ENCODE measurements at places on chromosomes 11 and 22.
A peak's percentile ranks its signal among the peaks of the same experiment; 100 is the strongest.

DNA sequence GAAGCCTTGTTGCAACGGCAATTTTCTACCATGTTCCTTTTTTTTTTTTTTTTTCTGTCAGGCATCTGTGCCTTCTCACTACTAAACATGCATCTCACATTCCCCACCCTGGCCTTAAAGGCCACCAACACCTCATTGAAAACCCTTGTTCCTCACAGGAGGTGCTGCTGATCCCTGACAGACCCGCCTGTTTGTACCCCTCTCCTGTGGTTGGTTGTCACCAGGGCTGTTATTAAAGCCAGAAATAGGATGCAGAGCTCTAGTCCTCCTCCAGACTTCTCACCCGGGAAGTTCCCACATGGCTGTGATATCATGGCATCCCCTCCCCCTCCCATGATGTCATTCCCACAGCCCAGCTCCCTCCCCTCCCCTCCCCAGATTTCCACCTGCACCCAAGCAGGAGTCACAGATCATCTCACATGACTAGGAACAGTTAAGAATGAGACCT, 302.8 kb upstream of the NCAM1 start:
- DNase-seq: peak; percentile 26

GRCh38 chr11:125091247-125091876, 20.1 kb downstream of the TMEM218 start:
- peak; percentile 42 for DNase-seq

- DNase-seq: no peak
Observed at GRCh38 chr11:2885017-2885677, 428 bp downstream of the CDKN1C start.

DNA sequence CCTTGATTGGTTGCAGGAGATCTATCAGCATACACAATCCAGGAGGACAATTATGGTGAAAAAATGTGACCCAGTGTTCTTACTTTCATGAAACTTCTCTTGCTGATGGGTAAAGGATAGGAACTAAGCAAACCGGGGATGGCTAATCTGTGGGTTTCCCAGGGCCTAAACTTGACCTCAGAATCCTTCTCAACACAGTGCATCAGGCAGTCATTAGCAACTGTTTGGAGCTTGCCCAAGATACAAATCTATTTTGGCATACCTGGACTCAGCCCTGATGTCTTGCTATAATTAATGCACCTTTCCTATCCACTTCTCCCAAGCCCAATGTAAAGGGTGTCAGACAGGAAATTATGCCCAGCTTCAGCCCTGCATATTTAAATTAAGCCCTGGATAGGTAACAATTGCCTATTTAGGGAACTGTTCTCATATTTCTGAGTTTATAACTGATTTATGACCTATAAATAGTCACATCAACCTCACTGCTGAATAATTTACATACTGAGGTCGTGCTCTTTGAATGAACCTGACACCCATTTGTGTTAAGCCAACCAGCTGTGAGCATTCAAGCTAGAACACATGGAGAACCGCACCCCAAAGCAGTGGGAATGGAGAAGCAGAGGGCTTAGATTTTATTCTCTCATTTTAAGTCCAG, 9.2 kb upstream of the PHF21A start:
- no peak for DNase-seq

GRCh38 chr11:65781152-65781961, 581 bp upstream of the AP5B1 start:
- no peak for DNase-seq

DNA sequence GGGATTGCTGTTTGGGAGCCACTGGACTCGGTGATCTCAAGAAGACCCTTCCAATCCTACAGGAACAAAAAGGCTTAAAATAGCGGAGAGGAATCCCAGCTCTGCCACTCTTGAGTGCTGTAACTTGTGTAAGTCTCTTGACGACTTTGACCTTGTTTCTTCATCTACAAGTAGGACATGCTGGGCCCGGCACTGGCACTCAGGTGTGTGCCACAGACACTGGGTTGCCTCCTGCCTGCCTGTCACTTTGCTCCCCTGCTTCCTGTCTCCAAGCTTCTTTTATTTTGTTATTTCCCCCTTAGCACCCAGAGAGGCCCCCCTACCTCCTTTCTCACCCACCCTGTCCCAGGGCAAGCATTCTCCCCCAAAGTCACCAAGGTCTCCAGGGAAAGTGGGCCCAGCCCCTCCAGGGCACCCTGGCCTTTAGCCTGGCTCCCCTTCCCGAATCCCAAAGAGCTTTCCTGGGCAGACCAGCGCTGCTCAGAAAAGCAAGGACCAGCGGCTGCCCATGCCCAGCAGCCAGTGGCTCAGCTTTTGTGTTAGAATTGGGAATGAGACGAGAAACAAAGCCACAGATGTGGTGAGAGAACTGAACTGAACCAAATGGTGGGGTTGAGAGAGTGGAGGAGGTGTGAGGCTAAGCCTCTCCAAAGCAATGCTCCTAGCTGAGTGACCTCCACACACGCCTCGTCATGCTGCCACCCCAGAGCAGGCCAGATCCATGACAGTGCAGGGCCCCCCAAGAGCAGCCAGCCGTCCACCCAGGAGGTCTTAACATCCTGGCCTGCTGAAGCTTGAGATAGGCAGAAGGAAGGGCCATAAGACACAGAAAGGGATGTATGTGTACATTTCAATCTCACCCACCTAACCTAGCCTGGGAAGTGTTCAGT, 4.5 kb downstream of the TRIM29 start:
- no peak for DNase-seq

DNA sequence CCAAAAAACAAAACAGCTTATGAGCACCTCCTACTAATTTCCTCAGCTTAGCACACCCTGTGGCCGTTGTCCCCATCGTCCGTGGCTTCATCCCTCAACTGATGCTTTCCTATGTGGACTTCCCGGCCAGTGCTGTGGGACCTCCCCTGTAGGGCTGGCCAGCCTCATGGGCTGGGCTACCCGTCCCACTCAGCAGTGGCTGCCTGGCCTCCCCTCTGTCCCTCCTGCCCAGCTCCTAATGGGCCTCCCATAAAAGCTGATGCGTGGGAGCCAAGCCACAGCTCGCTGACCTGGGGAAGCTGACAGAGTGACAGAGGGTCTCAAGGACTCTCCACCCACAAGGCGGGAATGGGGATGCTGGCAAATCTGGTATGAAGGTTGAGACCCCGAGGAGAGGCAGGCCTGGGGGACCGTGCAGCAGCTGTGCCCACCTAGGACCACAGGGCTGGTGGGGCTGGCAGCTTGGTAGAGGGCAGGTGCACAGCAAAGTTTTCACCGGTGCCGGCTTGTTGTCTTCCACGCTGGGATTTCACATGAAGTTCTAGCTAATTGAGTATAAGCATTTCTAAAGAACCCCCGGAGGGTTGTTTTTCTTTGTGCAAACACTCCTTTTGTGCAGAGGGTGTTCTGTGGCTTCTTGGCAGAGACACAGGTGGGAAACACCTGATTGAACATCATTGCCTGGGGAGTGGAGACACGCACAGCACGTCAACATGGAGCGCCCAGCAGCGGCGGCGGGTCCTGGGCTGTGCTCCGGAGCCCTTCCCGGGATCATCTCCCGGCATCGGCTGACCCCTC, 23.2 kb downstream of the TBX1 start:
- DNase-seq: no peak

DNA sequence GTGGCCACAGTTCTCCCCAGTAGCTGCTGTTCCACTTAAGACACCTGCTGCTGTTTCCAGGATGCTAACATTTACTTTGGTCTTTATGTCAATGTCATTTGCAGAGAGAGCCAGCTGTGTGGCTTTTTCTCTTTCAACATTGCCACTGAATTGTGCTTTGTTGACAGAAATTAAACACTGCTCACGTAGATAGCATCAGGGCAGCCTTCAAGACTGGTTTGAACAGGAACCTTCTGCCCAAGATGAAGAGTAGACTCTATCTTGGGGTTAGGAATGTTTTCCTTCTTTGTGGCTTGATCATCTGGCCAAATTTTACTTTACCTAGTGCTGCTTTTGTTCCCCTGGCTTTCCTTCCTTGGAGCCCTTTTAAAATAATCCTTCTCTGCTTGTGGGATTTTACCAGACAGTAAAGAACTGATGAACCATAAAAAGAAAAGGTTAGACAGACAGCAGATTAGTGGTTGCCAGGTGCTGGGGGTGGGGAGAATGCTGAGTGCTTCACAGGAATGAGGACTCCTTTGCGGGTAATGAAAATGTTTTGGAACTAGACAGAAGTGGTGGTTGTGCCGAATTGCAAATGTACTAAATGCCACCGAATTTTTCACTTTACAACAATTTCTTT, 22.7 kb upstream of the XBP1 start:
- DNase-seq: peak; percentile 70

DNA sequence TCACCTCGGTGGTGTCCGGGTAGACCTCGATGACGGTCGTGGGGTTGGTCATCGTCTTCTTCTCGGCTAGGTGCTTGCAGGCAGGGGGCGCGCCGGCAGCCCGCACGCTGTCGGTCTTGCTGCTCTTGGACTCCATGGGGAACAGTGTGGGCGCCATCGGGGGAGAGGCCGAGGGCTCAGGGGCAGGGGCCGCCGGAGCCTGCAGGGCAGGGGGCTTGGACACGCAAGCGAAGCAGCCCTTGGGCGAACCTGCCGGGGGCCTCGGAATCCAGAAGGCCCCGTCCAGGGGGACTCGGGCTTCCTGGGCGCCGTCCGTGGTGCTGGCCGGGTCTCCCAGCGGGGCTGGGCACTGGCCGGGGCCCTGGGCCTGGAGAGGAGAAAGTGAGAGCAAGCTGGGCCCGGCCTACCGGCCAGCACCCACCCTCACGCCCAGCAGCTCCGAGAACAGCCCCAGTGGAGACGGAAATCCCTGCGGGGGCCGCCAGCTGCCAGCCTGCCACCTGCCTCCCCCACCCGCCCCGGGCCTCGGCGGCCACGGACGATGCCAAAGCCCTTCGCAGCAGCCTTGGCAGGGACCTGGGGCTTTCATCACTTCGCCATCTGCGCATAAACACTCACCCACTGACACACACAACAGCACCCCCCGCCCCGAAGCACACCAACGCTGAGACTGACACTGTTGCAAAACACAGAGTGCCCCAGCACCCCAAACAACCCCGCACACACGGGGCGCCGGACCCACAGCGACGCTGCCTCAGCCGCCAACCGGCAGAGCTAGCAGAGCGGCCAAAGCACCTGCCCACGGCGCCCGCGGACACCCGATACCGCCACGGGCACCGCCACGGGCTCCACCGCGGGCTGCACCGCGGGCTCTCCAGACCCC, 2.4 kb downstream of the IFITM10 start:
- DNase-seq: no peak

GRCh38 chr11:17927681-17928343, 85.0 kb downstream of the SERGEF start:
- no peak for DNase-seq

DNA sequence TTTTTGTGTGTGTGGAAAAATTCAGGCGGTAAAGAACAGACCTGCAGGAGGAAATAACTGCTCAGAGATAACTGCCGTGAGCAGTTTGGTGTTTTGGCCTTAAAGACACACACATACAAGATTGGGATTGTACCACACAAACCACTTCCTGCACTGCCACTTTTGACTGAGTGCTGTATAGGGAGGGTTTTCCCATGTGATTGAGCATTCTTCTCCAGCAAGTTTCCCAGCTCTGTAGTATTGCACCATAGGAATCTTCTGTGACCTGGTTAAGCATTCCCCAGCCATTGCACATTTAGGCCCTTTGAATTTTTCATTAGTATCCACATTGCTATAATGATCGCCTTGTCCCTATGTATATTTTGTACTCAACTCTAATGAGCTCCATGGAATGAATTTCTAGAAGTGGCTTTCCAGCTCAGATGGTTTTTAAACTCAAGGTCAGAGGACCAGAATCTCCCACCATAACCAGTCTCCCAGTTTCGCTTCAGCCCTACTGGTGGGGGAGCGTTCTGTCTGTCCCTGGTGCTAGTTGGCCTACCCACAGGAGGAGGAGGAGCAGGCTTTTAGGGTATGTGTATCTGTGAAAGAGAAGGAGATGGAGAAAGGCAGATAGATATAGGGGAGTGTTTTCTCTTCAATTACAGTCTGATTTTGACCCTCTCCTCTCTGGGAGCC, 9.3 kb downstream of the CD82 start:
- DNase-seq: peak; percentile 72

DNA sequence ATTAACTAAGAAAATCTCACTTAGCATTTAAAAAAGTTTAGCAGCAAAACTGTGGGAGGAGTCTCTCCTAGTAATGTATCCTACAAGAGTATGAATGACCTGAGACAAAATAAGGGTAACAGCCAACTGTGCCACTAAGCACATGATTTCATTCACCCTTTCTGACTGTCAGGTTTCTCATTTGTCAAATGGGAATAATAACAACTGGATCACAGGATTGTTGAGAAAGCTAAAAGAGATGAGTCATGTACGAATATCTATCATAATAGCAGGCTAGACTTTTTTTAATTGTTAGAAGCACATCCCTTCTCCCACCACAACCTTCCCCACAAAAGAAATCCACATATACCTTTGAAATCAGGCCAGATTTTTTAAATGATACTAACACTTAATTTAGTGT, 39.5 kb downstream of the MTMR2 start:
- no peak for DNase-seq

DNA sequence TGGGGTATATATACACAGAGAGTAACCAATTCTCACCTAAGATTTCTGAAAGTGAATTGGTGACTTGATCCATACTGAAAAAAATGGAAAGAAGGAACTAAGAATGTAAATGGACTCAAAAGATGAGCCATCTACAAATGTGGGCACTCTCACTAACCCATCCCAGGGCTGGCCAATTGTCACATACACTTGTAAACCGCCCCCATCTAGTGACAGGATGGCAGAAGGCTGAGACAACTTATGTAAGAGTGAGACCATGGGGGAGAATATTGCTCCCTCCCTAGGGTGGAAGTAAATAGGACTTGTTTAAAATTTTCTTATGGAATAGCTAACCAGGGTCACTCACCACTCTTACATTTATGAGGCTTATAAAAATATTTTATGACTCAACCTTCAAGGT, 377.1 kb upstream of the ISX start:
- no peak for DNase-seq

DNA sequence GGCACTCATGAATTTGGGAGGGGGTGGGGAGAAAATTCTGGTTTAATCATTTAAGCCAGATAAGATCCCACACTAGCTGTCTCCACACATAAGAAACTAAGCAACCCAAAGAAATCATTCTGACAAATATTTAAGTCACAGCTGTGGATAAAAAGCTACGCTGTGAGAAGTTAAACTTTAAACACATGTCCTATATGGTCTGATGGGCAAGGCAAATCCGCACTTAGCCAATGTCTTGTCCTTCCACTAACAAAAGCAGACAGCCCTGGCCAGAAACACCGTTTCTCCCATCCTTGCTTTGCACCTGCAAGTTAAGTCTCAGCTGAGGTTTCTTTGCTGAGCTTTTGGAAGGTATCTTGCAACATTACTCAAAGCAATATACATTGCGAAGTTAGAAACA, 68.0 kb downstream of the ETS1 start:
- peak; percentile 62 for DNase-seq

DNA sequence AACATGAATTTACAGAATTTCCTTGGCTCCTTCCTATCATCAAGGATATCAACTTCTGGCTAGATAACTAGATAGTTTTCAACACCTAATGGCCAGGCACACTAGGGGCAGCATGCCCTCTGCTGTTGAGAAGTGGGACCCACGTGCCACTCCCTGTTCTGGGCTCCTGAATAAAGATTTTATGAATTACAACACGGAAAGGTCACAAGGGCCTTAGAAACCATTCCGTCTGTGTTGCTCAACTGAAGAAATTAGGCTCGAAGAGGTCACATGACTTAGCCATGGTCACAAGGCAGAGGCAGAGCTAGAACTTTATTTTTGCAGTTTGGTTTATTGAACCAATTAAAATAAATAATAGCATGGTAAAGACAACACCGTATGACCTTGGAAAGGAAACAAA, 36.0 kb downstream of the PRCP start:
- peak; percentile 52 for DNase-seq

GRCh38 chr11:56764976-56765375, 16.5 kb upstream of the OR9G4 start:
- no peak for DNase-seq

- peak; percentile 67 for DNase-seq
Observed at GRCh38 chr11:102589047-102589459, 36.1 kb downstream of the MMP20 start.

All from GM12865 (cell line).